ENCODE measurements at places on chromosomes 12 and 14. TPM values are rescaled to one million over a fixed set of nuclear protein-coding genes. Genes with fewer than 3 reads are reported as not detected.

GRCh38 chr12:107635139-107635538 lies 50.5 kb upstream of the PWP1 start:
- H3K4me1 ChIP-seq: no peaks in the 10 kb centered on the region
- peaks cover 14% of the 10 kb centered on the region for H3K27me3 ChIP-seq

The FOXJ2 gene
- total RNA-seq: 27.8 TPM

DNA sequence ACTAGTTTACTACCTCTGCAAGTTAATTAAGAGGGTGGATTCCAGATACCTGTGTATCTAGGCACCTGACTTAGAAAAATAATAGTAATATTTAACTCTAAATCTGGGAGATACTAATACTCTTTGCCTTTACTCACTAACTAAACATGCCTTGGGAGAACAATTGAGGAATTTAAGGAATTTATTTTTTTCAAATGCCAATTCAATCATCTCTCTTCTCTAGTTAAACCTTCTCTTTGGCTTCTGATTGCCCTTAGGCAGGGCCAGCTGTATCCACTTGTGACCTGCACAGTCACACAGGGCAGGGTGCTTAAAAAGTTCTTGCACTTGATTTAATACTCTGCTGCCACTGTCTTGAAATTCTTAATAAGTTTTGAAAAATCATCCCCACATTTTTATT lies 142.4 kb downstream of the PLCZ1 start:
- no peak for DNase-seq
- H3K4me3 ChIP-seq: no peak overlapping the region
- no peaks in the 10 kb centered on the region for H3K36me3 ChIP-seq
- peaks cover 4% of the 10 kb centered on the region for H3K4me1 ChIP-seq
- no peaks in the 10 kb centered on the region for H3K27me3 ChIP-seq
- no peak overlapping the region for H3K27ac ChIP-seq

GRCh38 chr14:64930085-64930843 lies 12.3 kb downstream of the GPX2 start:
- H3K4me1 ChIP-seq: peaks cover 12% of the 10 kb centered on the region
- H3K4me3 ChIP-seq: no peak overlapping the region
- no peaks in the 10 kb centered on the region for H3K36me3 ChIP-seq
- no peak overlapping the region for H3K27ac ChIP-seq
- DNase-seq: no peak

The BEGAIN gene
- total RNA-seq: 0.96 TPM

DNA sequence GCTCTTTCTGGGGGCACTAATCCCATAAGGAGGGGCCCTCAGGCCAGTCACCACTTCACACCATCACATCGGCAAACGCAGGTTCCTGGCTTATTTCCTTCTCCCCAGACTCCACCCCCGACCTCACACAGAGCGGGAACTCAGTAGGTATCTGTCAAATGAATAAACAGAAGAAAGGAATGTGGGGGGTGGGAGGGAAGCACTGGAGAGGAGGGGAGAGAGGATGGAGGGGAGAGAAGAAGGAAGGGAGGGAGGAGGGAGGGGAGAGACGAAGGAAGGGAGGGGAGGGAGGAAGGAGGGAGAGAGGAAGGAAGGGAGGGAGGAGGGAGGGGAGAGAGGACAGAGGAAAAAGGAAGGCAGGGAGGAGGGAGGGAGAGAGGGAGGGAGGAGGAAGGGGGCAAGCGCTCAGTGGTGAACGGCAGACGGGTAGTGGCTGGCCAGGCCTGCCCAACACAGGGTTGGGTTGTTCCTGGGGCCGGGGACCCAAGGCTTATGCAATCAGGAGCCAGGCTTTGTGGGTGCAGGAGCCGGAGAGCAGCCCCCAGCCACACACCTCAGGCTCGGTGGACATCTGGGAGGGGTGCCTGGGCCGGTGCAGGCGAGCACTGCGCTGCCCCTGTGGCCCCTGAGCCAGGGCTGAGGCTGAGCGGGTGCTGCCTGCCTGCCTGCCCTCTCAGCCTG lies 52.6 kb upstream of the FBRSL1 start:
- no peaks in the 10 kb centered on the region for H3K4me1 ChIP-seq
- H3K4me3 ChIP-seq: no peak overlapping the region
- H3K27ac ChIP-seq: no peak overlapping the region
- no peaks in the 10 kb centered on the region for H3K36me3 ChIP-seq
- DNase-seq: no peak
- no peaks in the 10 kb centered on the region for H3K27me3 ChIP-seq

The MYRFL gene
- total RNA-seq: not detected

The SCN8A gene
- not detected for total RNA-seq

- H3K27ac ChIP-seq: no peak overlapping the region
- H3K36me3 ChIP-seq: no peaks in the 10 kb centered on the region
- no peak overlapping the region for H3K4me3 ChIP-seq
- no peaks in the 10 kb centered on the region for H3K4me1 ChIP-seq
Observed at GRCh38 chr14:72332871-72333270, 400.6 kb downstream of the RGS6 start.

- H3K4me3 ChIP-seq: no peak overlapping the region
- H3K27me3 ChIP-seq: no peaks in the 10 kb centered on the region
- no peak overlapping the region for H3K27ac ChIP-seq
- DNase-seq: no peak
- H3K4me1 ChIP-seq: peaks cover 24% of the 10 kb centered on the region
Observed at GRCh38 chr14:102392506-102392905, 29.8 kb downstream of the TECPR2 start.

GRCh38 chr14:80570930-80571298 lies 359.6 kb upstream of the DIO2 start:
- H3K36me3 ChIP-seq: no peaks in the 10 kb centered on the region
- no peaks in the 10 kb centered on the region for H3K27me3 ChIP-seq
- H3K4me1 ChIP-seq: no peaks in the 10 kb centered on the region
- no peak overlapping the region for H3K27ac ChIP-seq

The MSI1 gene
- total RNA-seq: 9.0 TPM

- H3K4me1 ChIP-seq: peaks cover 40% of the 10 kb centered on the region
- no peak overlapping the region for H3K4me3 ChIP-seq
- H3K36me3 ChIP-seq: no peaks in the 10 kb centered on the region
Observed at GRCh38 chr14:31414190-31414833, 6.0 kb downstream of the HEATR5A start.

DNA sequence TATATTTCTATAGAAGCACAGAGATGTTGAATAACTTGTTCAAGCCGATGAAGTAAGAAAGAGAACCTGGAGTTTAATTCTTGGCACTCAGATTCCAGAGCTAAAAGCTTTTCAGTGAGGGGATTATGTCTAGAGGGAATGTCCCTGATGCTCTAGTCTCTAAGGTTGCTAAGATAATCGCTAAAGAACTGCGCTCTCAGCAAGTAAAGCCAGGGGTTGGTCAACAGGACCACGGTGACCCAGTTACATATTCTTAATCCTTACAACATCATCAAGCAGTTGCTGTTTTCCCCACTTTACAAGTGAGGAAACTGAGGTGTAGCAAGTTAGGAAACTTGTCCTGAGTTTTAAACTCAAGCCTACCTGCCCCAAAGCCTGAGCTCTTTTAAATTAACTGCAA lies 110.8 kb downstream of the DAD1 start:
- no peaks in the 10 kb centered on the region for H3K27me3 ChIP-seq
- no peak overlapping the region for H3K27ac ChIP-seq
- peaks cover 93% of the 10 kb centered on the region for H3K4me1 ChIP-seq
- no peak for DNase-seq
- no peak overlapping the region for H3K4me3 ChIP-seq

DNA sequence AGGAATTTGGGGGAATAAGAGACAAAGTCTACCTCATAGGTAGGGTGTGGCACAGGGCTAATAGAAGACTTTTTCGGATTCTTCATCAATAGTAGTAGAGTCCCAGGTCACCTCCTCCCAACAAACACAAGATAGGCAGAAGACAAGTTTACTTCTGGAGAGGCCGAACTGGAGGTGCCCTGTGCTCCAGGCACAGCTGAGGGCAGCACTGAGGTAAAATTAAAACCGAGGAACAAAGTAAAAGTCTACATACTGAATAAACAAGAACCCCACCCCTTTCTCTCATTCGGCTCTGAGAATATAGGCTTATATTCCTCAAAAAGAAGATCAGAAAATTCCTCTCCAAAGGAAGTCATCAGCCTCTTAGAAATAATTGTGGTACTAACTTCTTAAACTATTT lies 161.5 kb downstream of the SEC23A start:
- H3K4me3 ChIP-seq: no peak overlapping the region
- no peak for DNase-seq
- H3K4me1 ChIP-seq: peaks cover 4% of the 10 kb centered on the region
- no peaks in the 10 kb centered on the region for H3K36me3 ChIP-seq

DNA sequence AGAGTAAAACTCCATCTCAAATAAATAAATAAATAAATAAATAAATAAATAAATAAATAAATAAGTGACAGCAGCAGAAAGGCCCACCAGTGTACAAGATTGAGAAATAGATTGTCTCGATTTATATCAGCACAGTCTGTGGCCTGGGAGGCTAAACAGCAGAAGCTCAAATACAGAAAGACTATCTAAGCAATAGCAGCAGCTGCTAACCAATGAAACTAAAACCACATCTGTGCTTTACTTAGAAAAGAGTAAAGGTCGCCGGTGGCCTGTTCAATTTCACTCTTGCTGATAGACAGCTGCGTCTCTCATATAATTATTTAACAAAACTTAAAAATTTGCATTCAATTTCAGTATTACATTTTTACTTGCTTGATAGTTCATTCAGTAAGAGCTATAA lies 325.7 kb downstream of the CEP128 start:
- H3K4me1 ChIP-seq: no peaks in the 10 kb centered on the region
- H3K27ac ChIP-seq: no peak overlapping the region
- no peaks in the 10 kb centered on the region for H3K27me3 ChIP-seq
- no peak overlapping the region for H3K4me3 ChIP-seq
- no peak for DNase-seq

The RNASE3 gene
- total RNA-seq: not detected

GRCh38 chr14:59081720-59082119 lies 106.7 kb upstream of the DAAM1 start:
- no peak overlapping the region for H3K4me3 ChIP-seq
- no peaks in the 10 kb centered on the region for H3K36me3 ChIP-seq
- no peaks in the 10 kb centered on the region for H3K4me1 ChIP-seq
- no peak for DNase-seq

DNA sequence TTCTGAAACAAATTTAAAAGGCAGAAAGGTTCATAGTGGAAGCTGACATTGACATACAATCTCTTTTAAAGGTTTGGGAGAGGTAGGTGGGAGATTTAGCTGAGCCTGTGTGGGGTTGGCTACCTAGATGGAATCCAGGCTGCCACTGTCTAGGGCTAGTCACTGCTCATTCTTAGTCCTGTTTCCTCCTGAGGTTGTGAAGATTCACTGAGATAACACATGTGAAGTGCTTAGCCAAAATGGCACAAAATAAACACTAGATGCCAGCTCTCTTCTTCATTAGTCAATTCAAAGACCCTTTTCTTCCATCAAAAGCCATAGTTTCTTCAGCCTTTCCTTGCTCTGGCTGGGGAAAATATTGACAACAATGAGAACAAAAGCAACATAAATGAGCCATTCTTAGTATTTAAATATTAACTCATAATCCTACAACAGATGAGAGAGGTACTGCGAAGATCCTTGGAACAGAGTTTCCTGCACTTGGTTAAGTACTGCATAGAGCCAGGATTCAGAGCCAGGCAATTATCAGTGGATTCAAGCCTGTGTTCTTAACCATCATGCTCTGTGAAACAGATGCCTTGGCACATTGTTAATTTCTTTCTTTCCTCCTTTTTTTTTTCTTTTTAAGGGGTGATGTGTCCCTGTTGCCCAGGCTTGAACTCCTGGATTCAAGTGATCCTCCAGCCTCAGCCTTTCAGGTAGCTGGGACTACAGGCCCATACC lies 3.5 kb downstream of the MYF6 start:
- H3K4me1 ChIP-seq: no peaks in the 10 kb centered on the region
- peaks cover 29% of the 10 kb centered on the region for H3K27me3 ChIP-seq
- no peak overlapping the region for H3K4me3 ChIP-seq
- H3K36me3 ChIP-seq: no peaks in the 10 kb centered on the region
- no peak for DNase-seq

The ANKRD33 gene
- total RNA-seq: not detected

The HSPA2 gene
- total RNA-seq: 25.9 TPM

The OTUB2 gene
- total RNA-seq: 0.15 TPM

GRCh38 chr12:51450806-51451205 lies 26.2 kb downstream of the SLC4A8 start:
- H3K36me3 ChIP-seq: no peaks in the 10 kb centered on the region
- H3K4me1 ChIP-seq: no peaks in the 10 kb centered on the region
- no peaks in the 10 kb centered on the region for H3K27me3 ChIP-seq
- no peak for DNase-seq
- H3K4me3 ChIP-seq: no peak overlapping the region

The GPR162 gene
- 4.9 TPM for total RNA-seq

- no peaks in the 10 kb centered on the region for H3K4me1 ChIP-seq
- no peak for DNase-seq
- no peaks in the 10 kb centered on the region for H3K36me3 ChIP-seq
- no peak overlapping the region for H3K4me3 ChIP-seq
Observed at GRCh38 chr14:55926007-55926406, 192.2 kb upstream of the PELI2 start.

The RTN1 gene
- 0.72 TPM for total RNA-seq

GRCh38 chr14:34452258-34452822 lies 9.7 kb downstream of the SPTSSA start:
- no peaks in the 10 kb centered on the region for H3K4me1 ChIP-seq
- no peak for DNase-seq
- no peaks in the 10 kb centered on the region for H3K36me3 ChIP-seq
- H3K4me3 ChIP-seq: no peak overlapping the region
- no peaks in the 10 kb centered on the region for H3K27me3 ChIP-seq
- no peak overlapping the region for H3K27ac ChIP-seq

- DNase-seq: peak; percentile 84
- H3K4me3 ChIP-seq: peak overlapping the region; percentile 99
- H3K4me1 ChIP-seq: peaks cover 75% of the 10 kb centered on the region
- H3K36me3 ChIP-seq: peaks cover 20% of the 10 kb centered on the region
- H3K27me3 ChIP-seq: peaks cover 62% of the 10 kb centered on the region
Observed at GRCh38 chr14:105476097-105476830, 1.6 kb downstream of the CRIP2 start.

DNA sequence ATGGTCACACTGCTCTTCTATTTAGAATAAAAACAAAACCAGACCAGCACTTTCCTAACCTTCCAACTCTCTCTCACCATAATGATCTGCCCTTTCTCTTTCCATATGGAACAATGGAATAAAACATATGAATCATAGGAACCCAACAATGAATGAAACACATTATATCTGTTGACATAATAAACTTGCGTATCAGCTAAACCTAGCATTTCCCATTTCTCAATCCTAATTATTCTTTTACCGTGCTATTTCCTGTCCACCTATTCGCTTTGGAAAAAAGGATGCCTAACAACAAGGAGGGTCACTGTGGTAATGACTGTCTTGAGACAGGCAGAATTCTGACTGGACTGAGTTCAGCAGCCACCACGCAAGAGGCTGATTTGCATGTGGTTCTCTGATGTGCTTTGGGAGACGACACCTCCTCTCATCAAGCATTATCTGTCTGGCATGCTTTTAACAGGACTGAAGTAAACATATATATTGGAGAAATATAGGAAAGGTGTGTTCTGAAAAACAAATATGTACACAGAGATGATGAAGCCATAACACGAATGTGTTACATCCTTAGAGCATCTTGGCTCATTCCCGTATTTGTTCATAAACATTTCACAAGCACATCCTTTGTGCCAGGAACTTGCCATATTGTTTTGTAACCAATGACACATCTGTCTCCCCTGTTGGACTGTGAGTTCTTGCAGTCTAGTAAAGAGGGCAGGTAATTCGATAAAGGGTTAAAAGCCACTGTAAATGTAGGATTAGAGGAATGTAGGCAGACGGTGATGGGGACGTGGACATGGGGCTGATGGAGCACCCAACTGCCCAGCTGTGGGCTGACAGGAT lies 87.7 kb downstream of the PTPRB start:
- no peak for DNase-seq
- H3K27ac ChIP-seq: no peak overlapping the region
- no peak overlapping the region for H3K4me3 ChIP-seq
- H3K36me3 ChIP-seq: peaks cover 48% of the 10 kb centered on the region

The GPN3 gene
- 29.1 TPM for total RNA-seq

All from heart right ventricle (tissue), 16 donors.